ENCODE measurements at places on chromosomes 12 and 14. TPM values are rescaled to one million over a fixed set of nuclear protein-coding genes. Genes with fewer than 3 reads are reported as not detected.
A peak's percentile ranks its signal among the peaks of the same experiment; 100 is the strongest.

- no peak for DNase-seq
Observed at GRCh38 chr12:78455991-78456390, 408.6 kb upstream of the SYT1 start.

GRCh38 chr12:128969480-128970055 lies 116.3 kb downstream of the GLT1D1 start:
- peak; percentile 84 for DNase-seq

CCDC197 gene
- not detected for total RNA-seq

GLI1 gene
- 0.57 TPM for total RNA-seq

DNA sequence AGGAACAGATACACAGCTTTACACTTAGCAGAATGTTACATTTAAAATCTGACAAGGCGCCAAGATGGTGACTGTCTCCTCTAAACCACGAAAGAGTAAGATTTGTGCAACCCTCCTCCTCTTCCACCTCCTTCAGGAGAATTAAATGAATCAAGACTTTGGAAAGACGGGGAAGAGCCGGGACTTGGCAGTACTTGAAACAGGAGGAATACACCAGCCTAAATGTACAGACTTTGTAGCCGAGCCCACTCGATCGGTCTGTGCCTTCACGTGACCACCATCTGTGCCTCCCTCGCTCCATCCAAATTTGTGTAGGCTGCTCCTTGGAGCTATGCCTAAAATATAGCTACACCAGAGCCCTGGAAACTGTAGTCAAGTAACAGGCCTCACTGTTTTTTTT lies 38.3 kb downstream of the SSPN start:
- DNase-seq, result peak; percentile 32

GATC gene
- 35.4 TPM for total RNA-seq

- DNase-seq, result no peak
Observed at GRCh38 chr12:57488402-57489156, 711 bp downstream of the MARS1 start.

DNA sequence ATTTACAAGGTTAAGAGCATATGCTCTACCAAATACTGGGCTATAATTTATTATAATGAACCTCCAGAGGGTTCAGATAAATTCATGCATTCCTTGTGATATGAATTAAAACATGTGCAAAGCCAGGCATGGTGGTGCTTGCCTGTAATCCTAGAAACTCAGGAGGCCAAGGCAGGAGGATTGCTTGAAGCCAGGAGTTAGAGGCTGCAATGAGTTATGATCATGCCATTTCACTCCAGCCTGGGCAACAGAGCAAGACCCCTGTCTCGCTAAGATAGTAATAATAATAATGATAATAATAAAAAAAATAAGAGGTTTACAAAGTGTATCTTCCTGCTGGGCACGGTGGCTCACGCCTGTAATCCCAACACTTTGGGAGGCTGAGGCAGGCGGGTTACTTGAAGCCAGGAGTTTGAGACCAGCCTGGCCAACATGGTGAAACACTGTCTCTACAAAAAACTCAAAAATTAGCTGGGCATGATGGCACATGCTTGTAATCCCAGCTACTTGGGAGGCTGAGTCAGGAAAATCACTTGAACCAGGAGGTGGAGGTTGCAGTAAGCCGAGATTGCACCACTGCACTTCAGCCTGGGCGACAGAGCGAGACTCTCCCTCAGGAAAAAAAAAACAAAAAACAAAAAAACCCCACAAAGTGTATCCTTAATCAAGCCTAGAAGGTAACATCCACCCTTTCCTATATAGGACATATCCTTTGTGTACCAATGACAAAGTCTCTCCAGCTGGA lies 7.3 kb upstream of the CS start:
- DNase-seq, result no peak

DNA sequence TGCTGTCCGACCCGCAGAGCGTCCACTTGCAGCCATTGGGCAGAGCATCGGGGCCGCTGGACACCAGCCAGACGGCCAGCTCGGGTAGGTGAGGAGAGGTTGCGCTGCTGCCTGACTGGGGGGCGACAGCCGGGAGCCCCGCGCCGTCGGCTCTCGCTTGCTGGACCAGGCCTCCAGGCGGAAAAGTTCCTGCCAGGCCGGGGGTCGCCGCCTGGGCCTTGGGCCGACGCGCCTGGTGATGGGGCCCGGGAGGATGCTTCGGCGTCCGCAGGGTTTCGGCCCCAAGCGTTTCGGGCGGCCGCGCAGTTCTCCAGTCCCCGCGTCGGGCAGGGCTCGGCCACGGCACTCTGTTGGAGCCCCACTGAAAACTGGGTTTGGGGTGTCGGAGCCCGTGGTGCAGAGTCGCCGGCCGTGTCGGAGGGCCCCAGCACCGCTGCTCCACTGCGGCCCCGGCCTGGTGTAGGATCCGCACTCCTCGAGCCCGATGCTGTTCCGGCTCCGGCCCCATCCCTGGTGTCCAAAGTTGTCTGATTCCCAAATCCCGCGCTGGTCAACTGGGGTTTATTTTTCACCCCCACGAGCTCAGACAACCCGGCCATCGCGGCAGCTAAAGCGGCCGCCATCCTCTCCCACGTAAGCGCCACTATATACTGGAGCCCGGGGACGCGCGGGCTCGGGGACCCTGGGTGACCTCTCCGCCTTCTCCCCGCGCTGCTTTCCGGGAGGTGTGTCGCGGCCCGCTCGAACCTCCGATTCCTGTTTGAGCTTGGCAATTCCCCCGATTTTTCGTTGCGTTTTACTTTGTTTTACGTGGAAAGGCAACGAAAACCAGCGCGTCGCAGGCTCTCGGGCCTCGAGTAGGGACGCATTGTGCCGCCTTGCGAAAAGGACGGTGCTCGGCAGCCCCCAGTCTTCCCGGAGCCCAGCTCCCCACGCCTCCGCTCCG lies 872 bp downstream of the VSX2 start:
- DNase-seq, result peak; percentile 24

- no peak for DNase-seq
Observed at GRCh38 chr12:77372026-77372425, 306.7 kb upstream of the E2F7 start.

- peak; percentile 32 for DNase-seq
Observed at GRCh38 chr12:56160193-56160763, 2.1 kb downstream of the MYL6 start.

- peak; percentile 30 for DNase-seq
Observed at GRCh38 chr12:63888908-63889635, 44.6 kb downstream of the SRGAP1 start.

GRCh38 chr14:31286456-31287293 lies 79.1 kb upstream of the HECTD1 start:
- DNase-seq, result no peak

GRCh38 chr14:86646696-86647690 lies 1117.0 kb downstream of the FLRT2 start:
- no peak for DNase-seq

DNA sequence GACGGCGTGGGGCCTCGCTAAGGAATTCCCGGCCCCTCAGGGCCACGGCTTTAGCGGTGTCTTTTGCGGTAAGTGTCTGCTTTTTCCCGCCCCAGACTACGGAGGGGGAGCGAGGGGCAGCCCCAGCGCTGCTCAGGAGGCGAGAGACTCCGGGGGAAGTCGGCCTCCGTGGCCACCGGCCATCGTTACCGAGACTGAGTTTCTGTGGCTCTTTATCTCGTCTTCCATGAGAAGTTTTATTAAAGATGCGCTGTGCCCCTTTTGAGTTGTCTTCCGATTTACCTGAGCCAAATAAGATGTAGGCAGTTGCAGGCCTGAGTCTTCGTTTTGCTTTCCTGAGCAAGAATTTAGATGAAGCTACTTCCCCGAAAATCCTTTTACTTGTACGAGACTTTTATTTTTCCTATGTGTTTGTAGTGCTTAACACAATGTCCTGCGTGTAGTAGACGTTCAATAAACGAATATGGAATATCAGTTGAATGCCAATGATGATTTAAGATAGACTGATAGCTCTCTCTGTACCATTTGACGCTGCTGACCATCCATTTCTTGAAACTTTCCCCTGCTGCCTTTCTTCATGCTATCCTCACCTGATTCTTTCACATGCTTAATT lies 462 bp downstream of the SRP54 start:
- DNase-seq, result no peak

DNA sequence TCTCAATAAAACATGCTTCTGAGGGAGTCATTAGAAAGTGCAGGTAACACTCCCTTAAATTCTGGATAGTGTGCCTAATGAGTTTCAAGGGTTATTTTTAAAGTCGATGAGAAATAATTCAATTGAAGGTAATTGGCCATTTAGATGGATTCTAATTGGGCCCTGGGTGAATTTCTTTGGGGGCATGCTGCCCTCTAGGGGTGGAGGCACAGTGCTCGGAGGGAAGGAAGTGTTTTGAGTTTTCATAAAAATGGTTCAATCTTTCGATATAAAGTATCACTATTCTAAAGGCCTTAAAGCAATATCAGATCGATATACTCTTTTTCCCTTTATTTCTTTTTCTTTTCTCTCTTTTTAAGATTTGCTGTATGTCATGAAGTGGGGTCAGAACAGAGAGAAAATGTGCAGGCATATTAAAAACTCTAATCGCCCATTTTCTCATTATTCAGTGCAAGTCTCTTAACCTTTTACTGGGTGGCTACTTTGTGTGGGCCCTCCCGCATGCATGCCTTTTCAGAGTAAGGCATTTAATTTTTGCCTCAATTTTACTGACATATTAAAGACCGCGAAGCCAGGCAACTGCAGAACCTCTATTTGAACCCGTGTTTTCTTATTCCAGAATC lies 25.5 kb downstream of the NKX2-8 start:
- DNase-seq, result peak; percentile 51

TECPR2 gene
- 8.8 TPM for total RNA-seq

GRCh38 chr12:121917950-121918678 lies at the start of gene CFAP251:
Gene CFAP251 (plus strand): TSS chr12:121918592. CDS start chr12:121921306, 2,714 bp downstream.
- no peak for DNase-seq

DNA sequence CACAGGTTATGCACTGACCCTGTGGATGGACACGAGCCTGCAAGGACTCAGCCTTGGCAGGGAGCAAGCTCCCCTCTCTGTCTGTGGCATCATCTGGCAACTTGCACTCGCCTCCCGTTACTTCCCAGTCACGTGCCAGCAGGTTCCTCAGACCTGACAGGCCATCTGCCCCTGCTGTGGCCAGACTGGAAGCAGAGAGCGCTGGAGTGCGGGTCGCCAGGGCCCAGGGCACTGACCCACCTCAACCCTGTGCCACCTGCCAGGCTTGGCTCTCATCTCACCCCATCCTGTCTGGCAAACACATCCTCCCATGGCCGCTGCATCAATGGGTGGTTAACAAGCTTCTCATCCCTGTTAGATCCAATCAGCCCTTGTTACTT lies 28.4 kb downstream of the SLC6A12 start:
- no peak for DNase-seq

SYNDIG1L gene
- total RNA-seq, result not detected

DNA sequence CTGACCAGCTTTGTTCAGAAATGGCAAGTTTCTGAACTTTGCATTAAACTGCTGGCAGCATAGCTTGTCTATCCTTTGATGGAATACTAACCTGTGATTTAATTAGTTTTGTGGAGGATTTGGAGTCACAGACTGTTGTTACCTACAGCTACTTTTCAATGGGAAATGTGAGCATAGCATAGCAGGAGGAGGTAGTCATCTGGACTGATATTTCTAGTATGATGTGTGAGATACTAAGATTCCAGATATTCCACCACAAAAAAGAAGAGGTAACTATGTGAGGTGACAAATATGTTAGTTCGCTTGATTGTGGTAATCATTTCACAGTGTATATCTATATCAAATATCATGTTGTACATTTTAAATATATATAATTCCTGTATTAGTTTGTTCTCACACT lies 833.0 kb downstream of the SLC6A15 start:
- no peak for DNase-seq

DNA sequence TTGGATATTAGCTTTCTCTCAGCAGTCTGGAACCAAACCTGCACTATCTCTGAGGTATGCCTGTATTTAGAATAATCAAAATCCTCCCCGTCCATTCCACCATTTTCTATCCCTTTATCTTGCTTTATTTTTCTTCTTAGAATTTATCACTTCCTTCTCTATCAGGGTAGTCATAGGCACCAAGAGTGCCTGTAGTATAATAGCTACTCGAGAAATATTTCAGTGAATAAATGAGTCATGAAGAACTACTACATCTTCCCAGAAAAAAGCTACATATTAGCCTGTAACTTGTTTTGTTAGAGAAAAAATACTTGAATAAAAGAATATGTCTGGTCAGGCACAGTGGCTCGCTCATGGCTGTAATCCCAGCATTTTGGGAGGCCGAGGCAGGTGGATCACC lies 4.3 kb downstream of the SLC2A14 start:
- DNase-seq, result no peak

DNA sequence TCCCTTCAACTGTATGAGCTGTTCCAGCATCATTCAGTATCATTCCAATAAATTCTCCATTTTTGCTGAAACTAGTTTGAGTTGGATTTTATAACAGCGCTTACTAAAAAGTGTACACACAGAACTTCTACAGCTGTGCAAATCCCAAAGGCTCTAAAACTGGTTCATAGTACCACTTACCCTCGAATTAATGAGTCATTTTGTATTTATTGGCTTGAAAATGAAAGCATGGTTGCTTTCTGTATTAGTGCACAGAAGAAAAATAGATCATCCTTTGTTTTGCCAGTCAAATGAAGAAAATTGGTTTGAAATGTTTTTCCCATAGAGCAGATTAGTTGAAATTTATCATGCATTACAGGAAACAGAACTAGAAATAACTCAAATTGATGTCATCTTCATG lies 268.3 kb upstream of the CPNE8 start:
- no peak for DNase-seq

DNA sequence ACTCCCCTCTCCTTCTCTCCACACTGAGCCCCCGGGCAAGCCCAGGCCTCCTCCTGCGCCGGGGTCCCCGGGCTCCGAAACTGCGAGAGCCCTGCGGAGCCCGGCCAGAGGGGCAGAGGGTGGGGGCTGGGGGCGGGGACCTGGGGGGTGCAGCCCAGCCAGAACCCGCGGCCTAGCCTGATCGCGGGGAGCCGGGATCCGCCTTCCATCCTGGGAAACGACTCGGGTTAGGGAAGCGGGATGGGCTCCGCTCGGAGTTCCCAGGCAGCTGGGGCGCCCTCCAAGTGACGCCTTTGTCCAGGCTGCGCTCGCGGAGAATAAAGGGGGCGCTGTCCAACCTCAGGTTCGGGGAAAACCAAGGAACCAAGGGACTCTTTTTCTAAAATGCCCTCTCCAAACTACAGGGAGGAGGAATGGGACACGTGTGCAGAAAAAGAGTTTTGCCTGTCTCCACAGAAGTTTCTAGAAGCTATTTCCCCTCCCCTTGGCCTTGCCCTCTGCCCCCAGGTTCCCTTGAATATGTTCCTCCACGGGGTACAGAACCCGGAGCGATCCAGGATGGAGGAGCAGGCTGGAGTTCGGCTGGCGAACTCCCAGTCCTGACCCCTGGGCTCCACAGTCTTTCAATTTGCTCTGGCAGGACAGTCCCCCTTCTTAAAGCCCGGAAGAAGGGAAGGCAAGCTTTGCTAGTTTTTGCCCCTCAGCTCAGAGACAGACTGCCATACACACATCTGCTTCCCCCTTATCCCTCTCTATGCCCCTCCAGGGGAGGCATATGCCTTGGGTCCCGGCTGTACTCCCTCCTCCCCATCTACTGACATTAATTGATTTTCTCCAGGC lies 13.9 kb downstream of the NKX2-1 start:
- peak; percentile 75 for DNase-seq
